T-helper 2 cell (primary cell): ENCODE measurements at places on chromosomes 1 and 21.

GRCh38 chr1:156648496-156648895 lies 6.6 kb downstream of the BCAN start:
- DNase-seq, result no peak

DNA sequence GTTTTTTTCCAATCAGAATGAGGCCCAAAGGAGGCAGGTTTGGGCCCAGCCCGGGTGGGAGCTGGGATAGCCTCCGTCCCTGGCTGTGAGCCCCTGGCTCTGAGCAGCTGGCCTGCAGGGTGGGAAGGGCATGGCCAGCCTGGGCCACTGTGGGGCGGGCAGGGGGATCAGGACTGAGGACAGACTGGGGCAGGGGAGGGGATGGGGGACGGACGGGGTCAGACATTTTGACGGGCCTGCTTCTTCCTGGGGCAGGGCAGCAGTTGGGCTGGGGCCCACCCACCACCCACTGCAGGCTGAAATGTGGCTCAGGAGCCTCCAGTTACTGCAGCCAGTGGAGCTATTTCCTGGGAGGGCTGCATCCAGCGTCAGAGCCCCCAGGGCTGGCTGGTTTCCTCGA lies 2.5 kb upstream of the SLC6A9 start:
- no peak for DNase-seq

- no peak for DNase-seq
These were observed 13.0 kb upstream of the SAMSN1 start for GRCh38 chr21:14559102-14559501.

DNA sequence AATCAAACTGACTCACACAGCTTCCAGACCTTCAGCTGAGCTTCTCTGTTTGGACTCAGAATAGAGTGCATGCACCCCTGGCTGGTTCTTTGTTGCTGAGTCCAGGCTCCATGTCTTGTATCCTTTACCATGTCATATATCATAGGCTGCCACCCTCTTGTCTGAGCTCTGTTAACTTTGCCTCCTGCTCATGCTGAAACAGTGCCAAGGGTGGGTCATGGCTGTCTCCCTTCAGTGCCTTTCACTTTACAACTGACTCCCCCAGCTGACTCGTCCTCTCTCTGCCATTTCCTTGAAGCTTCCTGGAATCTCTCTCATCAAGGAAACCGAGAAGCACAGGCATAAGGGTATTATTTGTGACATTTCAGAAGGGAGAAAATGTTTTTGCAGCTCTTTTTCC lies 885.3 kb downstream of the TTLL7 start:
- no peak for DNase-seq
